NCI-H446 (cell line): ENCODE measurements at places on chromosomes 5 and 9.

DNA sequence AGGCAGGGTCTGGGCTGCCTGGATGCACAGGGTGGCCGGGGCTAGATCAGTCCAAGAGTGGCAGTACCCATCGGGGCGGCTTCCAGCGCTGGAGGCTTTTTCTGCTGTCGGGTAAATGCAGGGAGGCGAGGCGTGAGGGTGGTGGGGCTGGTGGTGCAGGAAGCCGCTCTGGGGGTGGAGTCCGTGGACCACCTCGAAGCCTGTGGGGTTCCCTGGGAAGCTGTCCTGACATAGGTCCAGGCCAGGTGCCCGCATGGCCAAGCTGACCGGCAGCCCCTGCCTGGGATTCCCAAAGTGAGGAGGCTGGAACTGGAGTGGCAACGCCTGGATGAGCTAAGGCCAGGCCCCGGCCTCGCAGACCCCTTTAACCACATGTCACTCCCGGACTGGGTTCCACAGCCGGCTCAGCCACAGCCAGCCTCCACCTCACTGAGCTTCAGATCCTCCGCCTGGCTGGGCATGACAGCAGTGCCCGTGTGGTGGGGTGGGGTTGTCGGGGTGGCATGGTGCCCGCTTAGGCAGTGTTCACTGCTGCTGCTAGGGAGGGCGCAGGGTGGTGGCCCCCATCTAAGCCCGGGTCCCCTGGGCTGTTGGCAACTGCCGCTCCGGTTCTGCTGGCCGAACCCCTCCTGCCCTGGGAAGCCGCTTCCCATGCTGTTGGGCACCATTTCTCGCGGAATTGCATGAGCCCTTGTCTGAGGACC is 1.4 kb upstream of the QRFP start:
- DNase-seq = no peak

GRCh38 chr5:45741110-45741509 is 44.9 kb upstream of the HCN1 start:
- DNase-seq = peak; percentile 93

DNA sequence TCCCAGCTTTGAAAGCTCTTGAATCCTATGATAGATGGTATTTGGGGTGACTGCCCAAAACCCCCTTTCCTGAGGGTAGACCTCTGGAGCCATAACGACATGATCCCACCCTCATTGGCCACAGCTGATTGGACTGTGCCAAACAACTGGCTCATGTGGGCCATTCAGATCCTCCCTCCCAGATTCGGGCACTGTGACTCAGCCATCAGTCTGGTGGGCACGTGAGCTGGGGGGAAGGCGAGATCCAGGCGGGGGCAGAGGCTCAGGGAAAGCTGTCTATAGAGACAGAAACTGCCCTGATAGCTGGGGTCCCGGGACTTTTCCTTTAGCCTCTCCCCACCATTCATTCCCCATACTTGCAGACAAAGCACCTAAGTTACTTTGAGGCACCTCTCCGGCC is 15.1 kb upstream of the NCS1 start:
- DNase-seq = no peak

GRCh38 chr9:113541019-113541900 is 77.7 kb downstream of the RGS3 start:
- no peak for DNase-seq

- DNase-seq = no peak
Observed at GRCh38 chr9:97526895-97527575, 25.6 kb downstream of the TMOD1 start.

- DNase-seq = no peak
Observed at GRCh38 chr5:174581479-174581878, 142.9 kb upstream of the MSX2 start.

- DNase-seq = no peak
Observed at GRCh38 chr9:82490019-82490499, 501.5 kb downstream of the SPATA31D1 start.

DNA sequence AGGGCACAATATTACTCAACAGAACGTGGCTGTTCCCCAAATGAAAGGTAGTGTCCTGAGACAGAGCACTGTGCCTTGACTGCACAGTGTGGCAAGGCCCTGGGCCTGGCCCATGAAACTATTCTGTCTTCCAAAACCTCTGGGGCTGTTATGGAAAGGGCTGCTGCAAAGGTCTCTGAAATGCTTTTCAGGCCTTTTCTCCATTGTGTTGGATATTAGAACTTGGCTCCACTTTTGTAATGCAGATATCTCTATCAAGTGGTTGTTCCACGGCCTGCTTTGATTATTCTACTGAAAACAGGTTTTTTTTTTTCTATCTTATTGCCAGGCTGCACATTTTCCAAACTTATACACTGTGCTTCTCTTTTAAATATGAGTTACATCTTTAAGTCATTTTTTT is 777.5 kb upstream of the TYRP1 start:
- no peak for DNase-seq
